ENCODE measurements at places on chromosomes 12 and 14. TPM values are rescaled to one million over a fixed set of nuclear protein-coding genes. Genes with fewer than 3 reads are reported as not detected.

DNA sequence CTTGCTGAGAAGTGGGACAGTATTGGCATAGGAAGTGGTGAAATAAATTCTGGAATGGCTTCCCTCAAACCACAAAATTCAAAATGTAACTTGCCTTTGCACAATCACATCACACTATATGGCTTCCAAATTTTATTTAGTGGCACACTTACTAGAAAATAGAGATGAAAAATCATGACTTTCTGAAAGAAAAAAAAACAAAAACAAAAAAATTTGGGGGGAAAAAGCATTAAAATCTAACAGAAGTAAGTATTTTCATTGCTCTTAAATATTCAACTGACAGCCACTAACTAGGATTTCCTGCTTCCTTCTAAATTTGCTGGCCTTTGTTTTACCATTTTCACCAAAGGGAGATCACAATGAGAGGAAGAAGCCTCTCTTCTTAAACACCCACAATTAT is 23.0 kb downstream of the ATF7 start:
- DNase-seq = no peak

CIROP gene
- total RNA-seq = not detected

- no peak for DNase-seq
Measured at GRCh38 chr14:24384169-24384568, 14.6 kb upstream of the NYNRIN start.

TAC3 gene
- not detected for total RNA-seq

DNA sequence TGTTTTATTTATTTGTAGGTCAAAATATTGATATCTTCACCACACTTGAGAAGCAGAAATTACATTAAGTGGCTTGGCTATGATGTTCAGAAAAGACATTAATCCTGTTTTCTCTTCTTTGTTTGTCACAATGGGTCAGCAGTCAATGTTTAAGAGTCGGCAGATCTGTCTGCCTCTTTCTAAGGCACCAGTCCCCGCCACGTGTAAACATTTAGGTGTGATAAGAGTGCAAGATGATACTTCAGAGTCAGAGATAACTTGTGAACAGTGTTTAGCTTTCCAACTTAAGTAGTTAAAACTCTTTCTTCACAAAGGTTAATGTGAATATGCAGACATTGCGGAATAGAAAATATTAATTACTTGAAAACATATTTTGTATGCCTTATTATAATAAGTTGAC is 160.9 kb downstream of the OTOGL start:
- no peak for DNase-seq

PLEK2 gene
- 0.44 TPM for total RNA-seq

DNA sequence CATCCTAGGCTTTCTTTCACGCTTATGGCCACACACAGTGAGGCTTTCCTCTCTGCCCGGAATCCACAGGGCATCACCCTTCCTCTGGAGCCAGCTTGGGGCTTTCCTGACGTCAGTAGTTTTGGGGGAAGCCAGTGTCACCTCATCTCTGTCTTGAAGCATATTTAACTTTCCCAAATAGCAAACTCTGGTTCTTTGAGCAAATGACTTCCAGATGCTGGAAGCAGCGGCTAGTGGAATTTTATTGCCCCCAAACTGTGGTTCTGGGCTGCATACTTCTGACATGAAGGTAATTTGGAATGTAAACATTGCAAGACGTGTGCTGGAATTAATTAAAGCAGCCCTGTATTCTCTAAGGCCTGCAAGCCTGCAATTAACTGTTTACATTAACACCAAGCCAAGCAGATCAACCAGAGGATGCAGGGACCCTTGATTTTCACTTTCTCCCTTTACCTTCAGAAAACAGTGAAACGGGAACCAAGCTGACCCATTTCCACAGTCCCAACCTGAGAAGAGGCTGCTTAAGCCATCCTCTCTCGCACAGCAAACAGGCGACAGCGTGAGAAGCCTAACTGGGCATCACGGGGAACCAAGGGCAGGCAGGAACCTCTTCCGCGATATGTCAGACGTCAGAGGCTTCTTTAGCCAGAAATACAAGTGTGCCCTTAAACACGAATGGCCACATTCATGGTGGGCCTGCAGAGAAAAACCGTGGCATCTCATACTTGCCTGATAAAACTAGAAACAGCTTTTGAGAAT is 258.4 kb downstream of the CACNA1C start:
- no peak for DNase-seq

NR1H4 gene
- total RNA-seq = not detected

Data from activated CD8-positive, alpha-beta memory T cell treated with anti-CD3 and anti-CD28 coated beads, Interleukin-2, amount 10 ng/mL, durations not matched to agents 7 days and 5 days (primary cell).